Dermis blood vessel endothelial cell (primary cell): ENCODE measurements at places on chromosomes 3 and 15. TPM values are rescaled to one million over a fixed set of nuclear protein-coding genes. Genes with fewer than 3 reads are reported as not detected.

DNA sequence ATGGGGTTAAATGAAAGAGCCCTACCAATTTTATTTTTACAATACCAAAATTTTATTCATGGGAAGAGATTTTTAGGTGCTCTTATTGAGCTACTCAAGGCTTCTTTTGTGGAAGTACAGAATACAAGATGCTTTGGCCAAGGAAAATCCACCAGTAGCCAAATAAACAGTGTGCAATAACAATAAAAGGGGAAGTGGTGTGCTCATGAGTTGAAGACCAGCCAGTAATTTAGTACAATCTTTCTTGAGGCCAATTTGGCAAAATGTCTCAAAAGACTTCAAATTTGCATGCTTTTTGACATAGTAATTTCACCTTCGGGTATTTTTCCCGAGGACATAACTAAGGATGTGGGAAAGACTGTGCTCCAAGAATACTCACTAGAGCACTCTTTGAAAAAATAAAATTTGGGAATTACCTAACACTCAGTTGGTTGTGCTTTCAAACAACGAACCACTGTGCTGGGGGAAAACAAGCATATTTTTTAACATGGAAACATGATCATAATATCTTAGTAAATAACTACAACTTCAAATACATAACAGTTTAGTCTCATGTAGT is 294.0 kb downstream of the DIPK2A start:
- no peak for DNase-seq

DNA sequence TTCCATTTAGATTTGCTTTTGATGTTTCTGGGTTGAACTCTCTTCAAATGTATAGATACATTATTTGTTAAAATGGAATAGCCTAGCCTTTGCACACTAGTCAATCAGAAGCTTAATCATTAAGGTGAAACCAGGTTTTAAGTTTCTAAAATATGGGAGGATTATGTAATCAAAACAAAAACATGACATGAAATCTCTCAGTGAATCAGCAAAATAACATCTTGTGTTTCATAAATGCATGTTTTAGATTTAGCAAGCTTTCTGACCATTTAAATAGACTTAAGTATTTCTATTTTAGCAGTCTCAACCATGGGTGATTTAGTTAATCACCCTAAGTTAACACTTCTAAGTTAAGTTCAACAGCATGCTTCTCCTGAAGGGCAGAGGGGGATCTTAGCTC is 11.3 kb downstream of the GTF2E1 start:
- no peak for DNase-seq

DNA sequence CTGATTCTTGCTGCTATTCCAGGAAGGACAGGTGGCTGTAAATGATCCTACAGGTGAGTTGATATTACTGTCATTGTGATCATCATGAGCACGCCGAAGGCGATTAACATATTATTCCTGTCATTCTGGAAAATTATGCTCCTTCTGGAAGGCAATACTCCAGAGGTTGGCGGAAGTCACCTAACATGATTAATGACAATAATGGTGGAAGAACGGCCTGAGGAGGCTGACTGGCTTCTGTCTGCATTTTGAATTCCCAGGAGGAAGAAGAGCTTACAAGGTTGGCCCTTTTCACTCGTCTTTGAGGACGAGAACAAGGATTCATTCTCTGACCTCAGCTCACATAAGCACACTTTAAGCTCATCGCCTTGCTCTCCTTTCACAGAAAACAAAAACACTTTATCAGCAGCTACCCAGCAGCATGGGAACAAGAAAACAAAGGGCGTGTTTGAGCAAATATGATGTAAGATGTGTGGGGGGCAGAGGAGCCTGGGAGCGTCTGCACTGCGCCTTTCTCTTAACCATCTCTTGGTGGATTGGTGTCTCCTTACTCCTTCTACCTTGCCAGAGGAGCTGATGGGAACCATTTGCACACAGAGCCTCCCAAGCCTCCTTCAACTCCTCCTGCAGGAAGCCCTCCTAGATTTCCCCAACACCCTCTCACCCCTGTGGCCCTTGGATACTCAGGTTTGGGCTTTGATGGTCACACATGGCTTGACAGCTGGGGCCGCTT is 23.0 kb downstream of the ACSBG1 start:
- DNase-seq, result no peak

DNA sequence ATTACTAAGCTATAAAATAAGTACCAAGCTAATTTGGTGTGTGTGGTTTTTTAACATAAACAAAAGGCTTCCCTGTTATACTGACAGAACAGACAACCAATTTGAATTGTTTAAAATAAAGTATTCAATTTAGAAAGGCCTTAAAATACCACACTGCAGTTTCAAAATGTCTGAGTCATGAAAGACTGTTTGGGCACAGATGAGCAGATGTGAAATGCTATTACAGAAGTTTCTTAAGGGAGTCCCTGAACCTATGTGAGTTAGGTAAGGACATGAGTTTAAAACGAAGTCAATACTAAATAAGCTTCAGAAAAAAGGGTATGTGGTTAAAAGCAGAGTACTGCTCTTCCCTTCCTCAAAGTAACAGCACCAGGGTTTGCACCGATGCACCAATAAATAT is 69.7 kb upstream of the SETMAR start:
- DNase-seq, result no peak

DNA sequence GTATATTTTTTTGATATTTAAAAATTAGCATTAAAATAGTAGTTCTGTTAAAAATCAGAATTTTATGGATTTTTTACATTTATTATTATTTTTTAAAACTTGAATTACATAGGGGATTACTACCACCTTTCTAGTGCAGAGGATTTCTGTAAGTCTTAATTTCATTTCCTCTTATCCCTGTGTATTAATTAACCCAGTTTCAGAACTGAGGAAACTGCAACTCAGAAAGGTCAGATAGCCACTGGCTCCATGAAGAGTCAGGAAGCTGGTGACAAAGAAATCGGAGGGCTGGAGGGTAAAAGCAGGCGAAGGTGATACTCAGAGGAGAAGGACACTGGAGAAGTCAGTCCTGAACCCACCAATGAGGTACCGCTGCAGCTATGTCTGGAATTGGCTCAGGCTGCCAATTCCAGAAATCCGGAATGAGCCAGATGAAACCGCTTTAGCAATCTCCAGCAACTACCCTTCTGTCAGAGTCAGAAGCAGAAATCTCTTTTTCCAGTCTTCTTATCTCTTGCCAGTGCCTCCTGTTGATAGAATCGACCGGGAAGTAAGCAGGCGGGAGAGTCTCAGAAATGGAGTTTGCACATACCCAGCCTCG is 308.5 kb downstream of the SV2B start:
- no peak for DNase-seq

DNA sequence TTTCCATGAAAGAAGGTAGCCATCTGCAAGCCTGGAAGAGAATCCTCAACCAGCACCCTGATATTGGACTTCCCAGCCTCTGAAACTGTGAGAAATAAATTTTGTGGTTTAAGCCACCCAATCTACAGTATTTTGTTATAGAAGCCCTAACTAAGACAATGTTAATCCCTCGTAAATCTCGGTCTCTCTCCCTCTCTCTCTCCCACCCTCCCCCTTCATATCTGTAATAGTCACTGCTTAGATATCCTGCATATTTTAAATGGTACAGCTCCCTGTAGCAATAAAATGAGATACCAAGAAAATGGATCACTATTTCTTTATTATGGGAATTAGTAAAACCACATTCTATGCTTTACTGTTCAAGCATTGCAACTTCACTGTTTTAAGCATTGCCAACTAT is 21.0 kb upstream of the FAM174B start:
- DNase-seq, result no peak

DNA sequence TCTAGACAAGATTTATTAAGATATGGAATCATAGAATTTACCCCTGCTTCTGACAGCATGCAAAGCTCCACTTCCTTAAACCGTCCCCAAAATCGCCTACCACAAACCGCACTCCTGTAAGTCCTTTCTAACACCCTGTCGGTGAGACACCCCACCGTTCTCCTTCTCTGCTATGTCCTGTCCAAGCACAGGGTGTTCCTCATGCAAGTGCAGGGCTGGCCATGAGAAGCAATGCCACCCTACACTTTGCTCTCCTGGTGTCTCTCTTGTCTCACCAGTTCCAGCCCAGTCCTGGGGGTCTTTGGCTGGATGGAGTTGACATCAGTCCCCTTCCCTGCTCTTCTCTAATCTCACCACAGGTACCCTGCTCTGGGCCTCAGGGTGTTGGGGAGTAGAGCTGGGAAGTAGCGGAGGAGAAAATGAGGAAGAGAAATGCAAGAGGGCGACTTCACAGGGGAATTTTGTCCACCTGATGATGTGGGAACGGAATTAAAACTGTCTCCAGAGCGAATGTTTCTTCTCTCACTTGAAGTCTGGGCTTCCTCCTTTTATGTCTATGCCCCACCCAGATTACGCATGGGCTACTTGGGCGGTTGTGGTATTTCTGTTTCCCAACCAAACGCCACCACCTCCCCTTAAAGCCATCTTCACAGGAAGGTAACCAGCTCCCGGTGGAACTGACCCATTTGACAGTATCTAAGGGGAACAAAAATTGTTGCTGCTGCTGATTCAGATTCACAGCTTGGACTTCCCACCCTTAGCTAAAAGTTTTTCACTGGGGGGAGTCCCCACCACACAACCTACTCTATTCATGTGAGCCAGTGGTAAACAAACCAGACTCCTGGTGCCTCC is 49.9 kb downstream of the CASR start:
- DNase-seq, result no peak

GRCh38 chr3:186024210-186024609 is 84.7 kb downstream of the ETV5 start:
- DNase-seq, result no peak

- DNase-seq, result peak; percentile 95
Observed at GRCh38 chr15:89101302-89102193, 13.3 kb downstream of the ABHD2 start.

DNA sequence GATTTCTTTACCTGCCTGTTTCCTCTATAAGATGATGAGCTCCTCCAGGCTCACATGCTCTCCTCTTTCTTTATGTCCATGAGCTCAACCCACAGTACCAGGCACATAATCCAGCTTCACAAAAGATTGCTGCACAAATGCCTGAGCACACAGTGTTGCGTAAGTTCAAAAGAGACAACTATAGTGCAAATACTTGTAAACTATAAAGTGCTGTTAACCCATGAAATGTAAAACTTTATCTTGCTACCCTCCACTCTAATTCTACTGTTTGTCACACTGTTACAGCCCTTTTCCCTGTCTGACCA is 101.0 kb upstream of the LPP start:
- DNase-seq, result no peak

DNA sequence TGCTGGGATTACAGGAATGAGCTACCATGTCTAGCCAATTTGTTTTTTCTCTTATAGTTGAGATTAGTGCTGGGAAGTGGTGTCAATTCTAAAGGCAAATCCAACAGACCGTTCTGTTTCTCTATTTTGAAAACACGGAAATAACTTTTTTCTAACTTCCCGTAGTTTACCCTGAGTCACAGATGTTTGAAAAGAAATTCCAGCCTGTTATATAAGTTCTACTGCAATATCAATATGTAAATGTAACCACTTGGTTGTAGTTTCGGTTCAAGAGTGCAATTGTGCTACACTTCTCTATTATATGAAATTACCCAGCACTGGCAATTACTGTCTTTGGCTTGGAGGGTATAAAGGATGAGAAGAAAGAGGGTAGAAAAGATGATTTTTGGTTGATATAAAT is 22.3 kb upstream of the GNB4 start:
- DNase-seq, result peak; percentile 74

DNA sequence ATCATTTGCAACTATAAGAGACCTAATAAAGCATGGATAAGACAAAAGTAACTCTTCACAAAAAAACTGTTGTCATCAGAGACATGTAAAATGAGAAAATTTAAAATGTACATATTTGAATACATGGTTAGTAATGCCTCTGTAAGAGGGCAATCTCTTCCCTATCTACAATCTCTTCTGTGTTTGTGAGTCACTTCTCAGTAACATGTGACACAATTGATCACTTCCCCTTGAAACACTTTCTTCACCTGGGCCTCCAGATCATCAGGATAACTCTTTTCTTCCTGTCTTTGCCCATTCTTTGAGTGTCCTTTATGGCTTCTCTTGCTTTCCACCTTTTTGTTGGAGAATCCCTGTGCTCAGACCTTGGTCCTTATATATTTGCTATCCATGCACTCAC is 50.4 kb downstream of the TFDP2 start:
- peak; percentile 23 for DNase-seq

- peak; percentile 2 for DNase-seq
Observed at GRCh38 chr3:24368605-24369004, 126.0 kb downstream of the THRB start.

DNA sequence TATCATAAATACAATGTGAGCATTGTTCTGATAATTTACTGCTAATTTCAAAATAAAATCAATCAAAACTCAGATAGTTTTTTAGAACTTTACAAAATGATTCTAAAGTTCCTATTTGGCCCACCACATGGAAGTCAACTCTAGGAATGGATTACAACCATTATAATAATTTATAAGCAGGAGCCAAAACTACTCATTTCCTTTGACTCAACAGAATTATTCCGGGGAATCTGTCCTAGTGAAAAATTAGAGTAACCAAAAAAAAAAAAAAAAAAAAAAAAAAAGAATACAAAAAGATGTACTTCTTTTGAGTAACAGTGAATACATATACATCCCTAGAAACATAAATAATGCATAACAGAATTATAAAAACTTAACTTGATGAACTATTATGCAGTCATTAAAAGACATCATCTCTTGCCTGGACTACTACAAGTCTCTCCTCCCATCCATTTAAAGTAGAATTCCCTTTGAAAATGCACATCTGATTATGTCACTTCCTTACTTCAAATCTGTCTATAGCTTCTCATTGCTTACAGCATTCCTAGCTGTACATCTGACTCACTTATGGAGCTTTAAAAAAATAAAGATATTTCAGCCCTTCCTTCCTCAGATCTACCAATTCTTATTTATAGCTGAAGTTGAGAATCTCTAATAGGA is 43.4 kb downstream of the HDGFL3 start:
- DNase-seq, result peak; percentile 77

GRCh38 chr3:144585953-144586352 is 614.3 kb downstream of the DIPK2A start:
- DNase-seq, result no peak

GRCh38 chr3:139588450-139588849 is 48.9 kb upstream of the RBP1 start:
- no peak for DNase-seq

Gene SERPINI2
- total RNA-seq, result not detected in 2 replicates

Gene LRRIQ4
- not detected in 2 replicates for total RNA-seq

Gene CYP8B1
- not detected in 2 replicates for total RNA-seq

Gene PLA2G4F
- not detected in 2 replicates for total RNA-seq

Gene MYRIP
- 30.0 and 32.2 TPM in 2 replicates for total RNA-seq

Gene CACNA2D2
- not detected in 2 replicates for total RNA-seq

Gene HEG1
- total RNA-seq, result 55.6 and 103 TPM in 2 replicates

Gene NR2E3
- total RNA-seq, result 0.05 TPM in 1 of 2 replicates, not detected in the other

Gene CGNL1
- 16.3 and 21.1 TPM in 2 replicates for total RNA-seq
